ENCODE measurements at places on chromosomes 2 and 18.

GRCh38 chr2:234992196-234992595 is 40.4 kb downstream of the SH3BP4 start:
- no peak for DNase-seq

DNA sequence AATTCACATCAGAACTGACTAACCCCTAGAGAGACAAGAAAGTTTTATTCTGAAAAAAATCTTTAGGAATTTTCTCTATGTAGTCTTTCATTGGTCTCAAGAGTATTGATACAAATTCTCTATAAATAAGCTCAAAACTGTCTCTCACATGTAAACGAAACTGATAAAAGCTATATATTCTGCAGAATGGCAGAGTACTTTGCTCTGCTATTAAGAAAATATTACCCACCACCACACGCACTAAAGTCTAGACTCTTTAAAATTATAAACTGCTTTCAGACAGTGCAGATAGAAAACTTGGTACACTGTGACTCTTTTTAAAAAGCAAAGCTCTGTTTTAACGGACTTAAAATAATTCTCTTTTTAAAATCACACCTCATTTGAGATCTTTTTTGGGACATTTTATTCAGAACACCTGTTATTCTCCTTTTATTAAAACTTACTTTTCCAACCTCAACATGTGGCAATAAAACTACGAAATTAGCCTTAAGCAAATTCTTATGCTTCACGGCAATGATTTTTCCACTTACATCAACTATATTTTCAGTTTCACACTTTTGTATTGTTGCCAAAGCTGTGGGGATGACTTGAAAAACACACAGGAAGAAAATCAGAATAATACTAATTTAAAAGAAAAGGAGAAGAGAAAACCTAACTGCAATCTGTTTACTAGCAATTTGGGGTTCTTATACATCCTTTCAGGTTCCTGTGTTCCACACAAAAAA is 58.0 kb downstream of the CCDC88A start:
- no peak for DNase-seq

DNA sequence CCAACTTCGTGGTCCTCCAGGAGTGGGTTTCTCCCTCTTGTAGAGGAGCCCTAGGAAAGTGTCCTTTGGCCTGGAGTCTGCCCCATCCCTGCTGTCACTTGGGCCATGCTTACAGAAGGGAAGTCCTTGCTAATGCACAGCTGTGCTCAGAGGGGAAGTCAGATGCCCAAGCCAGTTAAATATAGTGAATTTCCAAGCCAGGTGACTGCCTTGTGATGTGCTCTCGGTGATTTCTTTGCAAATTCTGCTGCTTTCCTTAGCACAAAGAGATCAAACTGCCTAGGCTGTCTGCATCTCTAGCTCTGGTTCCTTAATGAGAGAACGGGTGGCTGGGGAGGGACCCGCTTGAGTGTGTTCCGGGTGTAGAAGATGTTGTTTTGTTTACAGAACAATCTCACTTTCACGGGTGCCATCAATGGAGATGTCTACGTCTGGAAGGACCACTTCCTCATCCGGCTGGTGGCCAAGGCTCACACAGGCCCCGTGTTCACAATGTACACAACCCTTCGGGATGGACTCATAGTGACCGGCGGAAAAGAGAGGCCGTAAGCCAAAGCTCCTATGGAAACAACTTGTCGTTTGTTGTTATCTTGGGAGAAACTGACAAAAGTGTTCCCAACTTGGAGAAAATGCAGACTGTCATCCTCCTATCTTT is 91.4 kb downstream of the RTN4 start:
- DNase-seq = peak; percentile 18

DNA sequence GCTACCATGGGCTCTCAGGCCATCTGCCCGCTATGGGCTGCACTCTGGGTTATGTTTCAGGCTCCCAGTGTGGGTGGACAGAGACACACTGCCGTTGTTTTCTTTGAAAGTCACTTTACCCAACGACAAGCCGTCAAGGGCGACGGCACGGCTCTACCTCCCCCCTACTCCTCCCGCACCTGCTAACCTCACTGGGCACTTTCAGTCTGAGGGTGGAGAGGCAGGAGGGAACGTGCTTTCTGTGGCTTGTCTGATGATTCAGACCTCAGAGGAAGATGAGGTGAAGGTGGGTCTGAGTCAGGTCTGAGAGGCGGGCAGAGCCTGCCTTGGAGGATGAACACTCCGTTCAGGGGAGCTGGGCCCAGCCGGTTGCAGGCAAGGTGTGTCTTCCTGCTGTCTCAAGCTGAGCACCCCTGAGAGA is 147.6 kb upstream of the HDAC4 start:
- peak; percentile 67 for DNase-seq

GRCh38 chr2:156116113-156116512 is 216.4 kb downstream of the NR4A2 start:
- DNase-seq = no peak

- no peak for DNase-seq
Observed at GRCh38 chr2:40642237-40642636, 190.3 kb upstream of the SLC8A1 start.

DNA sequence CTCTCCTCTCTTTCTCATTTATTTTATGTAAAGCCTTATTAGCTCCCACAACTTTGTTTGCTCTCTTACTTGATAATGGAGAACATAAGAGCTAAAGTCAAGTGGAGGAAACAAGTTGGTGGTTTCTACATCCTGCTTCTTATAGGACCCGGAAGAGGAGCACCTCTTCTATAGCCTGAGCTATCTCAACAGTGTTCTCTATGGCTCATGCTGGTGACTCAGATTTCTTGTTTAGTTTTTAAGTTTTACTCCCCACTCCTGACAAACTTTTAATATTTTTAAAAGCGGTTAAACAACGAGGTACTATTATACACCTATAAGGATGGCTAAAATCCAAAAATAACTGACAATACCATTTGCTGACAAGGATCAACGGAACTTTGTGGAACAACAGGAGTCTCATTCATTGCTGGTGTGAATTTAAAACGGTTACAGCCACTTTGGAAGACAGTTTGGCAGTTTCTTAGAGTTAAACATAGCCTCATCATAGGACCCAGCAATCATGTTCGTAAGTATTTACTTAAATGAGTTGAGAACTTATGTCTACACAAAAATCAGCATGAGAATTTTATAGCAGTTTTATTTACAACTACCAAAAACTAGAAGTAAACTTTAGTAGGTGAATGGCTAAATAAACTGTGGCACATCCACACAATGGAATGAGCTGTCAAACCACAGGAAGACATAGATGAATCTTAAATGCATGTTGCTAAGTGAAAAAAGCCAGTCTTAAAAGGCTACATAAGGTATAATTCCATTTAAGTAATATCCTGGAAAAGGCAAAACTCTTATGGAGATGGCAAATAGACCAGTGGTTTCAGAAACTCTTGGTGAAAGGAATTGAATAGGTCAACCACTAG is 12.7 kb upstream of the CDC42EP3 start:
- no peak for DNase-seq

DNA sequence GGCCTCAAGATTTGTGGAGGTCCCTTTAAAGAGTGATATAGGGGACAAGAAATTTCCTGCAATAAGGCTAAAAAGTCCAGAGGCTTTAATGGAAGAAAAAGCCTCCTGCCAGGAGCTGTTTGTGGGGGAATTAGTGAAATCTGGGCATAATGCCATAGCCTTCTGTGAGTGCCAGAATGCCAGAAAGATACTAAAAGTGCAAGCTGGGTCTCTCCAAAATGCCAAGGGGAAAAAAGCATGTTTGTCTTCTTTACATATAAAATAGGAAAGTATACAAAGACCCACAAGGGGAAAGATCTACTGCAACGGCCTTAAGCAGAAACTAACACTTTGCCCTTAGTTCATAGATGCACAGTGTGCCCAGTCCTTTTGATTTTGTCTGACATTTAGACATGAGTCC is 647.7 kb upstream of the ZNF804A start:
- DNase-seq = no peak

- DNase-seq = no peak
Observed at GRCh38 chr2:54966837-54967236, 83.4 kb downstream of the RTN4 start.

DNA sequence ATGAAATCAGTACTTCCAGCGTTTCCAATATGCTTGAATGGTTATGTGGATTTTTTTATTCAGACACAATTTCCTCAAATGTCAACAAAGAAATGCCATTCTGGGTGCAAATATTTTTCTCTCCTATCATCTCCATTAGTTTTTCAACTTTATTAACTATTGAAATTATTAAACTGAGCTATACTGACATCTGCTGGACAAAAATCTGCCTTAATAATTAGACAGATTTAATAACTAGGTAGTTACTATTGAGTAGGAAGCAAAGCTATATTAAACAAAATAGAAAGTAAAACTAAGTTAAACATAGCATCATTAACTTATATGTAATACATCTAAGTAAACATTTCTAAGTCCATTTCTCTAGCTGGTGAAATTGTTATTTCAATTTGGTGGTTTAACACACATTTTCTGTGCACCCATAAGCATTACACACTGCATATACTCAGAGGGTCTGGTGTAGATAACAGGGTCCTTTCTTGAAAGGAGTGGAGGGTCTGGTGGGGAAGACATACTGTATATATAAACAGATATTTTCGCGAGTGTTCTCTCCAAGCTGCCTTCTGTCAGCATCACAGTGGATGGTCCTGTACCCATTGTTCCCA is 77.0 kb downstream of the LANCL1 start:
- no peak for DNase-seq

- peak; percentile 50 for DNase-seq
Observed at GRCh38 chr2:290090-290722, 2.3 kb upstream of the ALKAL2 start.

DNA sequence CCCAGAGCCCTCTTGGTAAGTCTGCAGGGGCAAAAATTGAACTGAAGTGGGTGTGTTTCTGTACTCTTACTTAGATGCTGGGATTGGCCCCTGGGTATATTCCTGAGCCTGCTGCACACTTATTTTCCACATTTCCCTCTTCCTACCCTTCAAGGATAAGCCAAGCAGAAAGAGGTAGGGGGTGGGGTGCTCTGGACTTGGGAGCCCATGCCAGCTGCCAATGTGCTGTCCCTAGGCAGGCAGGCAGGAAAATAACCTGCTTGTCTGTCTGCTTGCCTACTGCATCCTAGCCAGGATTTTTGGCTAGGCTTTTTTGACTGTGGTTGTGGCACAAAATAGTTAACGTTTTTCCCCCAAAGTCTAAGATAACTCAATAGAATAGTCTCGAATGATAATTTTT is 234.3 kb downstream of the ALK start:
- no peak for DNase-seq

DNA sequence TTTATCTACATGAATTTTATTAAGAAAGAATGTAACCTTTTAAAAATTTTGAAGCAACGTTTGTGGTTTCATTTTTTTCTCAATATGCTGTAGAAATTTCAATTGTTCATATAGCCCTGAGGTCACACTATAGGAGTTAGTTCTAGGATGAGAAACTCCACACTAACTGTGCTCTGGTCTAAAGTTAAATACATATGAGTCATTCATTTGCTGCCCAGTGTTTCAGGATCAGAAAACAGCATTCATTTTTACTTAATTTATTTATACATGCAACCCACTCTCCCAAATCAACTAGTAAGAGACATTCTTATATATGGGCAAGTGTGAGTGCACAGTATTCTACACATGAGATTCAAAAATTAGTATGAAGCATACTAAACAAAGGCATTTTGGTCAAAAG is 137.9 kb downstream of the DOCK10 start:
- DNase-seq = no peak

GRCh38 chr2:157283468-157283867 is 26.0 kb downstream of the GALNT5 start:
- no peak for DNase-seq

GRCh38 chr2:122366427-122366826 is 611.0 kb downstream of the TSN start:
- no peak for DNase-seq

GRCh38 chr2:60068755-60069154 is 484.7 kb downstream of the BCL11A start:
- DNase-seq = no peak

GRCh38 chr2:45867800-45868199 is 216.3 kb downstream of the PRKCE start:
- no peak for DNase-seq
